ENCODE measurements at places on chromosomes 2 and 18.

- no peak for DNase-seq
These were observed 341.7 kb downstream of the PTPRM start for GRCh38 chr18:7908681-7909299.

DNA sequence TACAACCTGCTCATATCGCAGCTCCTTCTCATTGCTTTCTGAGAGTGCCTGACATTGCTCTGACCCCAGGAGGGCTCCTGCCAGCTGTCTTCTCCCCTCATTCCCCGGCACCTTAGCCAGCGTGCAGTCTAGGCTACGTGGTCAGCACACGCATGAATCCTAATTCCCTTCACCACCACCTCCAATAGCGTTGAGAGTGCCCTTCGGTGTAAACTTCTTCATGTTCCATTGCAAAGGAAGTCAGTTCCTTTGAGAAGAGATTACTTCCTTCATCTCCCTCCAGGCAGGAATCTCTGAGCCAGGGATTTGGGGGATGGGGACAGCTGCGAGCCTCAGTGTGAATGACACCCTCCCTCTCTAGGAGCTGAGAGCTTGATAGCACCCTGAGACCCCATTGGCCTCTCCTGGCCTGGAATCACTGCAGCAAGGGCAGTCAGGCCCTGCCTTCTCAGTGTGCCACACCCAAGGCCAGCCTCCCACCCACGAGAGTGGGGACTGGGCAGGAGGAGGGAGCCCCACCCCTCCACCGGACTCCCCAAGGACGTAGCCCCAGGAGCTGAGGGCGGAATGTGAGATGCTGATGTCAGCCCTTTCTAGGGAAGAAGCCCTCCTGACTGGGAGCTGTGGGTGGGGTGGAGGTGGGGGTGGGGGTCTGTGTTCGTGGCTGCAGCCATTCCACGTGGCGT lies 53.4 kb downstream of the SLC66A2 start:
- no peak for DNase-seq

DNA sequence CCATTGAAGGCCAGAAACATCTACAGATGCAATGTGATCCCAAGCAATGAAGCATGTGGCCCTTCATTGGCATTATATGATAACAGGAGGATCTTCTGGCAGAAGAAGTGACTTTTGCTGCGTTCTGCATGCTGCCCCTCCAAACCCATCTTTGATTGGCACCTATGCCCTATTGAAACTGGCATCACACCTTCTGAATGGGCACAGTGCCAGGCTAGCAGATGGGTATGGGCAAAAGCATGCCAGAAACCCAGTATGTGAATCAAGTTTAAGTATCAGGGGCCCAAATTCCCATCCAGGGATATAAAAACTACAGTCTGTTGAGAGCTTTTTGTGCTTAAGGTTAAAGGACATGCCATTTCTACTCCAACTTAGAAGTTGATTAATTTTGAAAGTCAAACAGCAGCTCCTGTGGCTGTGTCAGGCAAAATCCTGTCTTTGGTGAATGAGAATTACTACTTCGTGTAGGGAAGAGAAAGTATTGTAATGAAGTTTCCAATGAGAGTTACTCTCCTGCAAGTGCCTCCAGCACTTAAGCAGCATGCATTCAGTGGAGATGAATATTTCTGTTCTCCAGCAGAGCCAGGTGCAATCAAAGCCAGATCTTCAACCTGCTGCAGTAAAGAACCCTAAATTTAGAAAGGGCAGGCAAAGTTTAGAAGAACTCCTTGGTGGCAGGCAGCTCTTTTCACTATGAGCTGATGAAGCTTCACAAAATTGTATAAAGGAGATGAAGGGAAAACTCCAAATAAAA lies 8.6 kb downstream of the VRK2 start:
- no peak for DNase-seq

DNA sequence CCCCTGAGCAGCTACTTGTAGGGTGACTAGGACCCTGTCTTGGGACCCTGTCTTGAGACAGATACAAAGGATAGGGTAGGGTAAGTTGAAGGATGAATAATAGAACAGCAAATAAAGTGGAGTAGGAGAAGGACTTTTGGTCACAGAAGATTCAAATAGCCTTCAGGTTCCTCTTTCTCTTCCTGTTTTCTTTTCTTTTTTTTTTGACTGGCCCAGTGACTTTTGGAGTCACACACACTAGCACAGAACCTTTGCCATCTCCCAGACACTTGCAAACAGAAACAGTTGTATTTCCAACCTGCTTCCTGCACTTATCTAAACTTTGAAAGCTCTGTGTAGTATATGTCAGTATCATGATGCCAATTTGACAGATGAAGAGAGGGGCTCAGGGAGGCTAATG lies 108.2 kb downstream of the TDRD15 start:
- no peak for DNase-seq

DNA sequence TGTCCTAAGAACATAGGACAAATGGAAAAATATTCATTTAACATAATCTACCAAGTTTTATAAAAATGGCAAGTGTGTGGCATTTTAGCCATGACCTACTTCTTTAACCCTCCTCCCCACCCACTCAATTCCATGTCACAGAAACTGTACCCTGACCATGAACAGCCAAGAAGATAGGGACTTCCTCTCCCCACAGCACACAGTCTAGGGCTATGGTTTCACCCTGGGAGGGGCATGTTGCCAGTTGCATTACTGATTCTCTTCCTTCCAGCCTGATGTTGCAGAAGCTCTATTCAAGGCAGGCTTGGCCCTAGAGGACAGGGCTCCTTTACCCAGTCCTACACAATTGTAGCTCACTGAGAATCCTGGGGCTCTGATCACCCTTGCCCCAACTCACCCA lies 153.6 kb upstream of the KLF7 start:
- no peak for DNase-seq

GRCh38 chr2:64120928-64121327 lies 23.3 kb downstream of the PELI1 start:
- DNase-seq: no peak

- no peak for DNase-seq
These were observed 49.4 kb downstream of the SMAD7 start for GRCh38 chr18:48901145-48902022.

- DNase-seq: no peak
These were observed 102.5 kb downstream of the LOXHD1 start for GRCh38 chr18:46554406-46555080.

GRCh38 chr2:28437149-28437835 lies 44.6 kb downstream of the FOSL2 start:
- DNase-seq: no peak

- no peak for DNase-seq
These were observed 780.4 kb upstream of the NRXN1 start for GRCh38 chr2:51812138-51812866.

- no peak for DNase-seq
These were observed 143.2 kb downstream of the TMEFF2 start for GRCh38 chr2:192051533-192051932.

GRCh38 chr18:22165603-22166068 lies 3.8 kb upstream of the GATA6 start:
- no peak for DNase-seq

- DNase-seq: no peak
These were observed 147.2 kb downstream of the DYSF start for GRCh38 chr2:71600555-71600954.

GRCh38 chr2:181682026-181682789 lies 1.9 kb upstream of the NEUROD1 start:
- DNase-seq: peak; percentile 30

GRCh38 chr18:48810805-48811204 lies 140.0 kb downstream of the SMAD7 start:
- no peak for DNase-seq

DNA sequence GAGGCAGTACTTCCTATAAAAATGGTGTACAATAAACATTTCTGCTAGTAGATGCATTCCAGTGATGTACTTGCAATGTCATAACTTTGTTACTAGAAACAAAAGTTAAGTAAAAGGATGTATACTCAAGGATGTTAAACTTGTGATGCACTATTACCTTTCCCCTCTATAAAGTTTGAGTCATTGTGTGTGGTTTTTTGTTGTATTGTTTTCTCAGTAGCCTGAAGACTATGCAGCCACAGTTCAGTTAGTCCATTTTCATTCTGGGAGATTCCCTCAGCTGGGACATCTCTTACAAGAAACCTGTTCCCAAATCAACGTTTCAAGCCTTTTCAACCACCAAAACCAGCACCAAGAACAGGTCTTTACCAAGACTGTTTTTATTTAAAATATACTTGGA lies 5.6 kb downstream of the ATP5MC3 start:
- no peak for DNase-seq

DNA sequence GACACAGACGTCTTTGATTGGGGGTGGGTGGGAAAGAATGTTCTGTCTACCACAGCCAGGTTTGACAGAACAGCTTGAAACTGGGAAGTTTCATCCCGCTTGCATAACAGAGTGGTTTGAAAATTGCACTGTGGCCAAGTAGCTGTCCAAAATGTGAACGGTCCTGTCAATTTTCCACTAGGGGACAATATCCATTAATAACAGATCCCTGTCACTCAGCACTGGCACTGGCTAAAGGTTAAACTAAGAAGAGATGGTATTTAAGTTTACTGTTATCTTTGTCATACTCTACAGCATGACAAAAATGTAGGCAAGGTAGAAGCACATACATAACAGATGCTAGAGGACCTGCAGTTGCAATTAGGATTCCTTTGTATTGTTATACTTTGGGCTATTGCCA lies 55.6 kb upstream of the ACMSD start:
- no peak for DNase-seq

- DNase-seq: no peak
These were observed 59.4 kb upstream of the SOS1 start for GRCh38 chr2:39179974-39180960.

GRCh38 chr2:4915357-4915756 lies 776.8 kb upstream of the SOX11 start:
- no peak for DNase-seq

DNA sequence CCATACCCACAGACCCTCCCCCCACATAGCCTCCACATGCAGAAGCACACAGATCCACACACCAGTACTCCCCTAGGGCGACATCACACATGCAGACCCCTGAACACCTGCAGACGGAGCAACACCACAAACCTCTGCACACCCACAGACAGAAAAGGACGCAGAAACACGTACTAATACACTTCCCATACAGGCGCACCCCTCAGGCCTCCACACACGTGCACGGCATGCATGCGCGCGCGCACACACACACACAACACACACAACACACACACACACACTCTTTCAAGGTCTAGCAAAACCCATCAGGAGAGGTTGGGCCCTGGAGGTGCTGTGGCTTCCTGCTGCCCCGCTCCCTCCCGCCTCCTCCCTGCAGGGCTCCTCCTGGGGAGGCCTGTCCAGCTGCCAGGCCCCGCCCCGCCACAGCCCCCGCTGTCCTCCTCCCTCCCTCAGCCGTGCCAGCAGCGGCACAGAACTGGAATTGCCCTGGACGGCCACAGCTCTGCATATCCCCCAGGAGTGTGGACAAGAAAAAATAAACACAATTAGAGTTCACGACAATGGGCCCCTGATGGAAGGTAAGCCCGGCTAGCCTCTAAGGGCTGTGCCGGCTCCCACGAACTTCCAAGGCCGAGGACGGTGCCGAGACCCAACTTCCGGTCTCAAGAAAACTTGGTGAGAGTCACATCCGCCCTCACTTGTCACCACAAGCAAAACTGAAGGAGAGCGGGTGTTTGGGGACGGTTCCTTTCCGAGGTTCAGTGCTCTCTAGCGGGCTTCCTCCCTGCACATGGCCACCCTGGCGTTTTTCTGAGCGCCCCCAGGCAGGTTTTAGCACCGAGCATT lies 6.8 kb downstream of the ZFP36L2 start:
- DNase-seq: peak; percentile 83

DNA sequence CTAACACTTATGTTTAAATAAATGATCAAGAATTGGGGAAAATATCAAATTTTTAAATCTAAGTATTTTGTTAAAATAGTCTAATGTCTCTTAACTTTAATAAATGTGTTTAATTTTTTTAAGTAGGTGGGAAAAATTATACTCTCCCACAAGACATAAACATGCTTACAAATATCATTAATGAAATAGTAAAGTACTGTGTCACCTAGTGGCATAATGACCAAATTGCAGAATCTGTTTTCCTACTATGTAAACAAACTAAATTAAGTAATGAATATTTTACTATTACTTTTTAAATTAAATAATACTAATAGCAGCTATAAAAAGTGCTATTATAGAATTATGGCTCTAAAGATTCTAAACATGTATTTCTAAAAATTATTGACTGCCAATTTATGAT lies 52.0 kb upstream of the CHAC2 start:
- DNase-seq: no peak

DNA sequence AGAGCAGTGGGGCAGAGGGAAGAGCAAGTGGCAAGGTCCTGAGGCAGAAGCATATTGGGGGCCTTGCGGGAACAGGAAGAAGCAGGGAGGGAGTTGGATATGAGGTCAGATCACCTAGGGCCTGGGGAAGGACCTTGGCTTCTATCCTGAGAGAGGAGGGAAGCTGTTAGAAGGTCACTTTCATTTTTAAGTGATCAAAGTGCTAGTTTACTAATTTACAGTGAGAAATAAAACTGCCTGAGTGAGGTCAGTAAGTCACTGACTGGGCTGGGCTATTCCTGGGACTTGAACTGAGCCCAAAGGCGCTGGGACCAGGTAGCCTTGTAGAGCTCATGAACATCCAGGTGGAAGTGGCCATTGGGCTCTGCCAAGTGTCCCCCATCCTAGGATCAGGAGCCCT lies 76.6 kb upstream of the B3GNT7 start:
- DNase-seq: no peak

GRCh38 chr2:27954771-27955383 lies 64.3 kb downstream of the BABAM2 start:
- DNase-seq: peak; percentile 65

DNA sequence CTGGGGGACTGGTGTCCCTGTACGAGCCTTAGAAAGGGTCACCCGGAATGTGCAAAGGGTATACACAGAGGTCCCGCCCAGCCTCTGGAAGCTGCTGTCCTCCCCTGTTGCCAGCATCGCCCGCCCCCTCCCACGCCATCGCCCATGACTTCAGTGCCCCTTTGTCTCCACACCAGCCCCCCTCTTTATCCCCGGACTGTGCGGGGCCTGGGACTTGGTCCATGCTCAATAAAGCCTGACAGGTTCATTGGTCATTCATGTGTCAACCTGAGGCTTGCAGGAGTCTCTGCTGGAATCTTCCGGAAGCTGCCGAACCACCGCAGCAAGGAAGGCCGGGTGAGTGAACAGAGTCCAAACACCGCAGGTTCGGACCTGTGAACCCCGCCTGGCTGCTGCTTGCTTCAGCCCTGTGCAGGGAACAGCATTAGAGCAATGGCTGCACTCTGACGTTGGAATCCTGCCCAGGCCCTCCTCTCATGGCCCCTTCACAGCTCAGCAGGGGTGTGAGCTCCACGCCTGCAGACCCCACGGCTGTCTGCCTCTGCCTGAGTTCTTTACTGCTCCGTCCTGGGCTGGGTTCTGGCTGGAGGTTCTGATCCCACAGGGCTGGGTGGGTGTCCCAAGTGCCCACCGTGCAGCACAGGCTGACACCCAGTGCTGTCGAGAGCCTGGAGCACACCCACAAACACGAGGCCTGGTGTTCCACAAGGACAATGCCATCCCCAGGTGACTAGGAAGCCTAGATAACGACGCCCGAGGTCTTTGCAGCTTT lies 96.5 kb downstream of the SEPTIN10 start:
- DNase-seq: no peak

DNA sequence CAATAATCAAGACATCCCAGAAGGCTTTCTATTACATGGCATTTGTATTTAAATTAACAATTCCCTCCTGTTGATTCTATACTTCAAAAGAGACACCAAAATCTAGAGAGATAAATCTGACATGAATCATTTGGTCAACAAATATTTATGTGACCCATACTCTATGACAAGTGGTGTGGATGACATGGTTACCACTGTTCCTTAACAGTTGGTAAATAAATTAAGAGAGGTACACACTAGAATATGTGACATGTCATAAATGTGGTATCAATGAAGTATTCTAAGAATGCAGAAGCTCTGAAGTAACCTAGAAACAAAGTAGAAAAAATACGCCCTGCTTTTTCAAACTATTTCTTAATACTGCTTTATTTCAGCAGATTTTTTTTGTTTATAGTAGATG lies 255.4 kb downstream of the EXOC6B start:
- no peak for DNase-seq
